ENCODE measurements at places on chromosomes 3 and 15.

- DNase-seq = no peak
These were observed 16.5 kb downstream of the DUSP7 start for GRCh38 chr3:52039846-52040245.

GRCh38 chr3:149828390-149828789 lies 15.4 kb downstream of the RNF13 start:
- no peak for DNase-seq

DNA sequence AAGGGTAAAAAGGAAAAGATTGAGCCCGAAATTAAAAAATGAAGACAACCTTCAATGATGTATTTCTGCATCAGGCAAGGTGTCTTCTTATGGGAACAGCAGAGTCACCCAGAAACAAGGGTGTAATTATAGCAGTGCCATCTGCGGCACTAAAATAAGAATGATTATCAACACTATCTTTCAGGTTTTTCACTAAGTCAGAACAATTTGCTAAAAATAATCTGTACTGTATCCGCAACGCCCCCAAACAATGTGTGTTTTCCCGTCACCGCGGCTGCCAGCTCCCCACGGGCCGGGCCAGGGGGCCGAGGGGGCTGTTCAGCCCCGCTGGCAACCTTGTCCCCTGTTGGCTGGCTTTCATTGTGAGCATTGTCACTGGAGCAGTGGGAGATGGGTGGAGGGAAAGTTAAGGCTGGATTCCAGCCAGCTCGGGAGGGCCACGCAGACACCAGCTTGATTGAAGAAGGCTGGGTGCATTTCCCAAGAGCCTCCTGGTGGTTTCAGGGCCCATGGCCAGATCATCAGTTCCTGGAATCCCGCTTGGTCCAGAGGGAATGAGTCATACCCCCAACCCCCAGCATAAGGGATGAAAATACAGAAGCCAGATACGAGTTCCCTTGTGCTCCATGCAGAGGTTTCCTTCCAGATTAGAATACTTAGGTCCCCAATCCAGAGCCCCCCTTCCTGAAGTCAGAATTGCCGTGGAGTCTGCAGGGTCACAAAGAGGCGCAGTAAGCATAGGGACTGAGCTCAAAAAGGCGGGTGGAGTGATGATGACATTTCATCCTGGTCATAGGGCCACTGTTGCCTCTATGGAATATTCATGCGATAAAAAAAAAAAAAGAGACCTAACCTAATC lies 90.2 kb upstream of the KLF13 start:
- DNase-seq = peak; percentile 73

GRCh38 chr3:84299329-84299728 lies 659.5 kb upstream of the CADM2 start:
- DNase-seq = no peak

GRCh38 chr3:55731741-55732140 lies 244.6 kb upstream of the WNT5A start:
- DNase-seq = no peak

DNA sequence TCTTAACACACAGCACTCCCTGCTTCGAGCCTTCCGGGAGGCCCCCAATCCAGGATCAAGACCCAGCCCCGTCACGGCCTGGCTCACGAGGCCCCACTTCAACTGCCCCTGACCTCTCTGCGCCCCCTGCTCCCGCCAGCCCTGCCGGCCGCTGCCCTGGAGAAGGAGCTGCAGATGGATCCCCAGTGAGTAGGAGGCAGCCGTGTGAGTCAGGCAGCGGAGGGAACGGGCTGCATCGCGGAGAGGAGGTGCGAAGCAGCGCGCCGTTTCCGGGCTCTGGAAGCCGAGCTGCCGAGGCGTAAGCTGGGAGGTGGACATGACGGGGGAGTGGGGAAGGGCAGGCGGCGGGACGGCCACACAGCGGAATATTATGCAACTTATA lies 133.4 kb downstream of the TPRA1 start:
- DNase-seq = no peak
